Stimulated activated naive CD4-positive, alpha-beta T cell (primary cell): ENCODE measurements at places on chromosomes 7 and 10.

DNA sequence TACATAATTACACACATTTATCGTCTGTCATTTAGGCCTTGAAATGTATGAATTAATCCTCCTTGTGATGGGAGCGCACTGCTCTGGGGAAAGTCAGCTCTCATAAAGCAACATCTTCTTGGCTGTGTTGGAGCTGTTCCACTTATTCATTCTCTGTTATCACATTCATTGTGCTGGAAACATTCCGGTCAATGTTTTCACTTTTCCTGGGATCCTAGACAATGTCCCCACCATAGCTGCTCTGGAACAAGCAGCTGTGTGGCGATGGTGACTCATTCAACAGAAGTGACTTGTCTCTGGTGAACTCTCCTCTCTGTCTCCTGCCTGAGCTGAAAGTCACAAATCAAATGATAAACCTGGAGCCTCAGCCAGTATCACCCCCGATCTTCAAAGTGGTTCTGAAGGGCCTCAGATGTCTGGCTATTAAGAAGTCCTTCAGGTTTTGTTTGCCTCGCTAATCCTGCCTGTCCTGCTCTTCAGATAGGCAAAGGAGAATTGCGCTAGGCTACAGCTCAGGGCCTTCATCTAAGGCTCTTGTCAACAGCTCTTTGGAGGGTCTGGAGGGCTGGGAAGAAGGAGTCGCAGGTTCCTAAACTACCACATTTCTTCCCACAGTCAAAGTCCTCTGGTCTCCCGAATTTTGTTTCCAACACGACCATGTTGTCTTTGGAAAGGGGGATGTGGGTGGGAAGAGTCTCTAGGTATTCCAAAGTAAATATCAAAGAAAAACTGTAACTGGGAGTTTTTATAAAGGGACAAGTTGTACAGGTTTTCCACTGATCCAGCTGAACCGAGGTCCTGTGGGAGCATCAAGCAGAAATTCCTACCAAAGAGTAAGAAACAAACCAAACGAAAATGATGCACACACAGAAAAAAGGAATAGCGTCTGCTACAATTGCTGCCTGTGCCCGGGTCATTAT is 29.3 kb downstream of the KLF6 start:
- no peak for DNase-seq

DNA sequence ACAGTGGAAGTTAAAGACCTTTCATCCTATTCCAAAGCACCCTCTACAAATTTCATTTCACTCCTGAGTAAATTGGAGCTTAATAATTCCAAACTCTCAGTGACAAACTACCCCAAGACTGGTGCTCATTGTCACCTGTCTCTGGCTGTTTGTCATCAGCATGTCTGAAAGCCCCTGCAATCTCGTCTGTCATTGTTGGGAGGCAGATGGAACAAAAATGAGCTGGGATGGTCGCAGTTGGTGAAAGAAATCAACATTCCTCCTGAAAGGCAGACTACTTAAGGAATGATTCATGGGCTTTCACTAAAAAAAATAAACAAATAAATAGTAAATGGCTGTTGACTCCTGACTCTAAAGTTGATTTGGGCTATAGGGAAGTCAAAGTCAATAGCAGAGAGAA is 69.7 kb upstream of the PALS2 start:
- DNase-seq, result no peak

DNA sequence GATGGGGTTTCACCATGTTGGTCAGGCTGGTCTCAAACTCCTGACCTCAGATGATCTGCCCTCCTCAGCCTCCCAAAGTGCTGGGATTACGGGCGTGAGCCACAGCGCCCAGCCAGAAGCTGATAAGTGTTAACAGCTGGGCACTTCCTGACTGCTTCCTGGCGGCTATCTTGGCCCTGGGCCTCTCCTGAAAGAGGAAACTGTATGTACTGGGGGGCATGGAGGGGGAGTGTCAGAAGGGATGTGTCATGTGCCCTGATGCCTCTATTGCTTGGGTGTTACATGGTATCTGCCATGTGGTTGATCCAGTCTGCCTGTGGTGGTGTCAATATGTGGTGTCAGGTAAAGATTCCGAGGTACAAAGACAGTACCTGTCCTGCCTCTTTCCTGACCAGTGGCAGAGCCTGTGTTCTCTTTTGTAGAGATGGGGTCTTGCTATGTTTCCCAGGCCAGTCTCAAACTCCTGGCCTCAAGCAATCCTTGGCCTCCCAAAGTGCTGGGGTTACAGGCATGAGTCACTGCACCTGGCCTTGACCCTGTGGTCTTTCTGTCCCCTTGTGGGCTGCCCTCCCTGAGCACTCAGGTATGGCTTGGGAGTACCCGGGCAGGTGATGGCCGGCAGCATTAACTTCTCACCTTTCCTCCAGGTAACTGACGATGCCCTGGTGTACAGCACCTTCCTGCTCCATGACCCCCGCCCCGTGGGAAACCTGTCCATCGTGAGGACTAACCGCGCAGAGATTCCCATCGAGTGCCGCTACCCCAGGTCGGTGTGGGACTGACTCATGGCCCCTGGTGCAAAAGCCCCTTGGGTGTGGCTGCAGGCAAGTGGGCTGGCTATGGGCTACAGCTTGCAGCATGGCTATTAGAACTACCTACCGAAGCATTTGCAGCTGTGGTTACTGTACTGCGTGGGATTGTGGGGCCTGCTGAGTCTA is 4.4 kb downstream of the ZP3 start:
- no peak for DNase-seq

- no peak for DNase-seq
These were observed 25.0 kb upstream of the PPA1 start for GRCh38 chr10:70258216-70258615.

- DNase-seq, result no peak
These were observed 12.3 kb downstream of the SLC13A4 start for GRCh38 chr7:135715673-135716072.

- no peak for DNase-seq
These were observed 132.3 kb upstream of the PLXDC2 start for GRCh38 chr10:19683960-19684359.

- no peak for DNase-seq
These were observed 79.4 kb downstream of the HYCC1 start for GRCh38 chr7:22934473-22935065.

GRCh38 chr7:7820939-7821338 is 102.5 kb upstream of the RPA3 start:
- DNase-seq, result no peak

GRCh38 chr10:81135851-81136250 is 598.1 kb downstream of the SH2D4B start:
- DNase-seq, result no peak

GRCh38 chr7:31079126-31079823 is 27.2 kb downstream of the ADCYAP1R1 start:
- DNase-seq, result no peak

DNA sequence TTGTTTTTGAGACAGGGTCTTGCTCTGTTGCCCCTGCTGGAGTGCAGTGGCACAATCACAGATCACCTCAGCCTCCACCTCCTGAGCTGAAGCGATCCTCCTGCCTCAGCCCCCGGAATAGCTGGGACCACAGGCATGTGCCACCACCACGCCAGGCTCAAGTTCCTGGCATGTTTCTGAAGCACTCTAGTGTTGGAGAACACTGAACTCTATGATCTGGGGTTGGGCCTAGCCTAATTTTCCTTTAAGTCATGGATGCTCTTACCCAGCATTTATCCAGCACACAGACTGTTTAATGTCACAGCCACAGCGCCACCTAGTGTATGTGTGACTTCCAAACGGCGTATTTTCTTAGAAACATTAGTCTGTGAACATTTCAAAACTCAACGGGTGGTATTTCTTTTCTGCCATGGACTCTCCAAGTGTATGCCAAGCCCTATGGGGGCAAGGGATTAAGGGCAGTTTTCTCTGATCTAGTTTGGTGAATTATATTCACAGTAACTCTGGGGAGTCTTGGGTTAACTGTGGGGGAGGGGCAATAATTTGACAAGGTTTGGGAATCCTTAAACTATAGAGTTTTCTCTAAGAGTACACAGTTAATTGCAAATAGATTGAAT is 91.8 kb downstream of the CREM start:
- DNase-seq, result peak; percentile 75

- DNase-seq, result no peak
These were observed 38.9 kb downstream of the NKX6-2 start for GRCh38 chr10:132746801-132747625.

- DNase-seq, result no peak
These were observed 2.3 kb upstream of the COL1A2 start for GRCh38 chr7:94392393-94392786.

- DNase-seq, result no peak
These were observed 78.9 kb downstream of the SVIL start for GRCh38 chr10:29555746-29556481.

DNA sequence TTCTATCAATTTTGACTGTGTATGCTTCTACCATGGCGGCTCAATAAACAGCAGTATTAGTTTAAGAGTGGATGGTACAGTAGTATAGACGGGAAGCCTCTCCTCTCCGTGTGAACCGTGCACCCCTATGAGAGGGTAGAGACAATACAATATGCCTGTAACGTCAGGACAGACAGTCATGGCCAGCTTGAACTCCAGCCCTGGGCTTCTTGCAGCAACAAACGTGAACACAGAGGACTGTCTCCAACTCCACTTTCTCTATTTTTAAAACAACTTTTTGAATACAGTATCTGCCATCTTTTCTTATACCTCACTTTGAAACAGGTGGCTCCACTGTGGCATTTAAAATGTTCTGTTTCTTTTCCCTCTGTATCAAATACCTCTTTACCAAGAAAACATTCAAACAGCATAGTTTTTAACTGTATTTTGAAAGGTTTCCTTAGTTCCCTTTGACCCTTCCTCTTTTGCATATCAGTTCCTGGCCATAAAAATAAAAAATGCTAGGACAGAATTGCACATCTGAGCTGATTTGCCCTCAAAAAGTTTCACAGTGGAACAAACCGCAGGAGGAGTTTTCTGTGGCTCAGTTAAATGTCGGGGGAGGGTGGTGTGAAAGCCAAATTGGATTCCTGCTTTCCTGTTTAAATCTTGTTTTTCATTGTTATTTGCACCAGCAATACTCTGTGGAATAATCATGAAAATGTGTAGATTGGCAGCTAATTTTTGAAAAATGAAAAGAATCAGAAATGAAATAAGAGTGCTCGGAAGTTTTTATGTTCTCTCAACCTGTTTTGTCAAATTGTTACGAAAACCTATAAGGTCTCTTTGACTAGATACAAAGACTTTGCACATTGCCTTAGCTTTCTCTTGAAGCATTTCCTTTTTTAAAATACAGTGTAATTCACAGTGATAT is 8.0 kb downstream of the IKZF1 start:
- DNase-seq, result peak; percentile 67

DNA sequence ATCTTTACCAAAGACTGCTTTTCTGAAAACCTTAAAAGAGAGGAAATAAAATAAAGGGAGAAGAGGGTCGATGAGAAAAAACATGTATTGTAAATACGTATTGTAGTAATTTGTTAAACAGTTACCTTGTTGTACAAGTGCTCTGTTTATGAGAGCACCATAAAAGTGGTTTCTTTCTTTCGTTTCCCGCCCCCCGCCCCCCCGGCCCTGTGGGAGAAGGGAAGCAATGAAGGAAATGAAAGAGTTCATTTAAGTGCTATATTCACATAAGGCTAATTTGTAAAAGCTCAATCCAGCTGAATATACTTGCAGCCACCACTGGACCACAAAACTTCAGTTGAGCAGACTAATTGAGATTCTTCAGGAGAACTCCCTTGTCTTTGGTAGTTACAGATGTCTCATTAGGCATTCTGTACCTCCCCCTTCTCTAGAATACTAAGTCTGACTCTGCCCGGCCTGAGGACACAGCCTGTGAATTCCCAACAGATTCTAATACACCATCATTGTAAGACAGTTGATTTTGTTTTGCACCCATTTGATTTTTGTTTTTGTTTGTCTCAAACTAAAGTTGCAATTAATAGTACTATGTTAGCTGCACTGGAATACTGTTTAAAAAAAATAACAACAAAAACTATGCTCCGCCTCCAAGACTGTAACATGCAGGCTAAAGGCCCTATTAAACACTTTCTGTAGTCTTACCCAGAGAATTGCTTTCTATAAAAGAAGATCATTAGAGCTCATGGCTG is 124.9 kb downstream of the ARHGAP12 start:
- DNase-seq, result no peak

DNA sequence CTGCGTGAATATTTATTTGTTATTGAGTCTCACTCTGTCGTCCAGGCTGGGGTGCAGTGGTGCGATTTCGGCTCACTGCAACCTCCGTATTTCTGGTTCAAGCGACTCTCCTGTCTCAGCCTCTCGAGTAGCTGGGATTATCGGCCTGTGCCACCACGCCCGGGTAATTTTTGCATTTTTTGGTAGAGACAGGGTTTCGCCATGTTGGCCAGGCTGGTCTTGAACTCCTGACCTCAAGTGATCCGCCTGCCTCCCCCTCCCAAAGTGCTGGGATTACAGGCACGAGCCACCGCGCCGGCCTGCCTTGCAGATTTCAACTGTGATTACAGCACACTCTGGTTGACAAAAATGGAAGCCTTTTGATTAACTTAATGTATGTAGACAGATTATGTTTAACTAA is 730.0 kb upstream of the VSTM2A start:
- no peak for DNase-seq

DNA sequence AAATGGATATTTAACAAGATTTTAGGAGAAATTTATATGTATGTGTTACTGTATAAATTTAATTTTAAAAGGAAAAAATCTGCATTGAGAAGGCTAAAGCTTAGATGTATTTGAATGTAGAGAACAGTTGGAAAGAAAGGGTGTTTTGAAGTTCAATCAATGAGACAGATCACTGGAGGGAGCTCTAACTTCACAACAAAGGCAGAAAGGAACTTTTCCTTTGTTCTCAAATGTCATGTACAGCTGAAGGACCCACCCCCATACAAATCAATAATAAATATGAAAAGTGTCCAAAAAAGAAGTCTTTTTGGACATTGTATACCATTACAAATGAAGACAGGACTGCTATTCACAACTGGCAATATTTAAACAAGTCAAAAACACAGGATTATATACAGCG is 403.4 kb downstream of the DNAJB9 start:
- no peak for DNase-seq

DNA sequence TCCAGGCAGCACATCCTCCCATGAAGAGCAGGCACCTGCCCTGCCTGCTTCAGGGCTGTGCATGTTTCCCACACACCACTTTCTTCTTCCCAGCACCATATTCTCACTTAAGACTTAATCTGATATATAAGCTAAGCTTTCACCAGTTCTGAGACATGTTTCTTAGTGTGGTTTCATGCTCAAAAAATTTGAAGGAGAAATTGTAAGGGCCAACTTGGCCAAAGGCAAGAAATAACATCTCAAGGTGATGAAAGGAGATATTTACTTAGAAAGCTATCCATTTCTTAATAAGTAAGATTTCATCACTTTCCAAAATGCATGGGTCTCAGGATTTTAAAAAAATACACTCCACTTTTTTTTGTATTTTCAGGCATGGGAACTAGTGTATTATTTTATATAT is 468.1 kb upstream of the AKR1E2 start:
- DNase-seq, result no peak

DNA sequence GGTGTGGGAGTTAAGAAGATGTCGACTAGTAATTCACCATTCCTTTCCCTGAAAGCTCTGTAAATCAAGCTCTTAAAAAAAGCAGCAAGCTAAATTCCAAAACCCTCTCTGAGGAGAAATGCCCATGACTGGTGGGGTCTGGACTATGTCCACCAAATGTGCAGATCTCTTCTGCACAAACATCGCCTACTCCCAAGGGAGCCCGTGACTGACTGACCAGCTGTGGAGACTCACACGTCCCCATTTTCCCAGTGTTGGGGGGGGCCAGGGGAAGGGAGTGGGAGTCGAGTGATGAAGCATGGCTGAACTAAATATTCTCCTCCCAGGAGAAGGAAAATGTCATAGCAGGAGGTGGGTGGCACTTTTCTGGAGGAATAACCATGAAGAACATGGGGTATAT is 164.1 kb upstream of the HPS1 start:
- no peak for DNase-seq

- DNase-seq, result no peak
These were observed 74.9 kb downstream of the CTBP2 start for GRCh38 chr10:125085258-125086054.
